Activated CD4-positive, alpha-beta T cell treated with anti-CD3 and anti-CD28 coated beads, Interleukin-2, Interleukin-4, amounts not matched to agents 100 ng/mL and 50 ng/mL, durations not matched to agents 16 hours and 8 hours (primary cell): ENCODE measurements at places on chromosomes 16 and 17.

GRCh38 chr17:51046514-51047384 lies 73.9 kb downstream of the SPAG9 start:
- no peak for DNase-seq

DNA sequence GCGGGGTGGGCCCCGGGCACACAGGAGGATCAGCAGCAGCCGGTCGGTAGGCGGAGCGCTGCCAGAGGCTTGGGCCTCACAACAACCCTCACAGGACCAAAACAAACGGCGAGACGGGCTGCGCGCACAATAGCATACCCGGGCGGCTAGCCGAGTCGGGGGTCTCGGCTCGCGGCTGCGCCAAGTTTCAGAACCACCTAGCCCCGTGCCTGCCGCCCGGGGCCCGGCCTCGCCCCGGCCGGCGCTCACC lies 732 bp downstream of the ULK2 start:
- DNase-seq: peak; percentile 33

- DNase-seq: peak; percentile 34
Measured at GRCh38 chr17:49193513-49194296, 16.7 kb downstream of the GNGT2 start.

GRCh38 chr16:84252184-84252583 lies 12.4 kb upstream of the KCNG4 start:
- DNase-seq: no peak

- DNase-seq: no peak
Measured at GRCh38 chr17:19707728-19708221, 8.6 kb downstream of the SLC47A2 start.

- no peak for DNase-seq
Measured at GRCh38 chr17:78641243-78641642, 64.0 kb upstream of the DNAH17 start.

DNA sequence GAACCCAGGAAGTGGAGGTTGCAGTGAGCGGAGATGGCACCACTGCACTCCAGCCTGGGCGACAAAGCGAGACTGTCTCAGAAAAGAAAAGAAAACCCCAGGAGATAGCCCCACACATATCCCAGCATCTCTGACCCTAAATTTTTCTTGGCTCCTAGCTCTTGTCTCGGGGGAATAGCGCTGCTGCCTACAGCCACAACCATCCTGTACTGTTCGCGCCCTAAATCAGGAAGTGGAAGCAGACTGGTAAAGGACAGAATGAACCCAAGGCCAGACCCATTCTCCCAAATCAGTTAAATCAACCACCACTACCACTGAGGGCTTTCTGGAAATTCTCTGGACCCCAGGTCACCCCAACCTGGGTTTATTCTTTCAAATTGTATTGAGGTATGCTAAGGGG lies 1.7 kb downstream of the CTDNEP1 start:
- DNase-seq: no peak

- peak; percentile 66 for DNase-seq
Measured at GRCh38 chr16:71358464-71358998, at the start of gene CALB2. Gene CALB2, plus strand, starts transcription at chr16:71358723. Its CDS starts 70 bp downstream, at chr16:71358793.
